ENCODE measurements at places on chromosomes 5 and 9.

- no peak for DNase-seq
Observed at GRCh38 chr5:107385708-107386107, 285.0 kb downstream of the EFNA5 start.

GRCh38 chr9:107105784-107106183 is 177.3 kb upstream of the RAD23B start:
- no peak for DNase-seq

DNA sequence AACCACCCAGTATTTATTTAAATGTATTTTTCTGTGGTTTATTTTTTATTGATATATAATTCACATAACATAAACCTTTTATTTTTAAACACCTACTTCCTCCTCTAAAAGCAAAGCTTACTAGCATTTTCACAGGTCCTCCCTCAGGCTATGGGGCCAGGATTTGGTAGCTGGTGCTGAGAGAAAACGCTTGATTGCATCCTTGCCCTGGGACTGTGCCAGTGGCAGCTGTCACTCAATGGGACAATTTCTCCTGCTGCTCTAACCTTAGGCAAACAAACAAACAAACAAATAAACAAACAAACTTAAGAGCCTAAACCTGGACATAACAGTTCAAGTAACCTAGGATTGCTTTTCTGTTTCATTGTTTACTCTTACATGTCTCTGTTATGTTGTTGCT is 102.7 kb downstream of the FOCAD start:
- no peak for DNase-seq

GRCh38 chr5:44389090-44389822 is at the start of gene FGF10:
Gene FGF10, minus strand, starts transcription at chr5:44389420. Its CDS starts 738 bp downstream, at chr5:44388682.
- DNase-seq, result peak; percentile 20

DNA sequence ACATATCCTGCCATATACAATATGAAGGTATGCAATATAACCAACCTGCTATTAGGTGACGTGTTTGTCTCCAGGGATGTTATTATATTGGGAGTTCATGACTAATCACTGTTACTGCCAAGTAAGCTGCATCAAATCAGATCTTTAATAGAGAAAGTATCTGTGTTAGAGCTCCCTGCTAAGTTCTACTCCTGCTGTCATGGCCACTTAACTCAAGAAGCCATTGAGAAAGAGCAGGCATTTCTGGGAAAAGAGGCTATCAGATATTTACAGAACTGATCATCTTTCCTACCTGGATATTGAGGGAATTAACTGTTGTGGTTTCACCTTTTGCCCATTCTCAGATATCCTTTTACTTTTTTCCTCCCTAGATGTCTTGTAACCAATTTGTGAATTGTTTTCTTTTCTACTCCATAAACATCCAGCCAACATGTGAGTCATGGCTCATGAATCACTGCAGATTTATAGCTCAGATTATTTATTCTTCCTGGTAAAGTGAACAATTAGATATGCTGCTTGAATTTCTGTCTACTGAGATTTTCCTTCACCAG is 634.8 kb upstream of the FAM174A start:
- no peak for DNase-seq

- no peak for DNase-seq
Observed at GRCh38 chr9:132575811-132576210, 6.6 kb upstream of the BARHL1 start.

- no peak for DNase-seq
Observed at GRCh38 chr5:109743770-109744212, 54.1 kb downstream of the MAN2A1 start.
